ENCODE measurements at places on chromosomes 4 and X.

DNA sequence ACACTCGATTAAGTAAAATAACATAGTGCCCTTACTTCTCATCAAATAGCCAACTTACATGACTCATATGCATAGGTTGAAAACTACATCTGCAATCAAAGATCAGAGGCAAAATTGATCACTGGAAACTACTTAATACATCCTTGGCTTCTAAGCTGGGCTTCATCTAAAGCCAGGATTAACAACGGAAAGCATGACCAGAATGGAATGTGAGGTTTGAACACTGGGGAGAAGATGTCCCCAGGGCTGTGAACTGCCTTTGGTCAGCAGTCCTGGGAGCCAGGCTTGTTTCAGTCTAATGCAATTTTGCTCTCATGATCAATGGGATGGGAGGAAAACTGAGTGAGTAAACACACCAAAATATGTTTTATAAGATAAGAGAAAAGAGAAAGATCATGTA, 192.5 kb upstream of the TTC29 start:
- DNase-seq, result no peak

- DNase-seq, result no peak
These were observed 321.6 kb upstream of the PCDH10 start for GRCh38 chr4:132827522-132827921.

- no peak for DNase-seq
These were observed 442.9 kb downstream of the MID1IP1 start for GRCh38 chrX:39244147-39244546.

DNA sequence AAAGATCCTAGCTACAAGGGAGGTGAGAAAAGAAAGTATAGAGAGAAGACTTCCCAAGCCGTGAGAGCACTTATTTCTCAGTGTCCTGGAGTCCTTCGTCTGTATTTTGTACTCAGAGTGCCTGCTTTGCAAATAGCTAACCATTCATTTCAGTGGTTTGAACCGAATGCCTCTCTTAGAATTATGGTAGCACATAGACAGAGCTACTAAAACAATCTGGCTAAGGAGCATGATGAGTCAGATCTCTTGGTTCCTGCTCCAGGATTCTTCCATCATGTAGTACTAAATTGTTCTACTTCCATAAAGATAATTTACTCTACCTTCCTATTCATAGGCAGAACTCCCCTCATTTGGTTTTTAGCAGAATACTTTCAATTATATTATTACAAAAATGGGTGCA, 946.6 kb downstream of the STIM2 start:
- no peak for DNase-seq

DNA sequence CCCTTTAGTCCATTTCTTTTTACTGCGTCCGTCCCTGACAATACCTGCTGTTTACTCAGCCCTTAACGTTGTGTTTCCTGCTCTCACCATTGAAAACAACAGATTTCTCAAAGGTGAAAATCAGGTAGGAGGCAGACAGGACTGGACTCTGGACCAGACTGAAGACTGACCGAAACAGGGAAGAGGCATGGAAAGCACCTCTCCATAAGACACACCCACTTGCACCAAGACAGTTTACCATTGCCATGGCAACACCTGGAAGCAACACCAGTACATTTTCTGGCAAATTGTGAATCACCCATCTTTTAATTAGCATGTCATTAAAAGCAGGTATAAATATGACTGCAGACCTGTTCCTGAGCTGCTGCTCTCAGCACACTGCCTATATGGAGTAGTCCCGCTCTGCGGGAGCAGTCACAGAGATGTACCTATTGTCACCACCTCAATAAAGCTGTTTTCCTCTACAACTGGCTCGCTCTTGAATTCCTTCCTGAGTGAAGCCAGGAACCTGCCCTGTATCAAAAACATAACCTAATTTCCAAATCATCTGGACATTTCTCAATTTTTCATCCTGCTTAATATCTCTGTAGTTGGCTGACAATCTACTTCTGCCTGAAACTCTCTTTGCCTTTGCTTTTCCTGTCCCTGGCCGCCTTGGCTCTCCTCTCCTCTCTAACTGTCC, 117.0 kb downstream of the RNF150 start:
- DNase-seq, result no peak

- no peak for DNase-seq
These were observed 16.4 kb downstream of the TMEM31 start for GRCh38 chrX:103727115-103727514.

GRCh38 chrX:103310555-103311398, at the start of gene BEX2:
TSS of gene BEX2 (minus strand) at chrX:103310990. CDS start at chrX:103309976, 1,014 bp downstream.
- DNase-seq, result no peak

DNA sequence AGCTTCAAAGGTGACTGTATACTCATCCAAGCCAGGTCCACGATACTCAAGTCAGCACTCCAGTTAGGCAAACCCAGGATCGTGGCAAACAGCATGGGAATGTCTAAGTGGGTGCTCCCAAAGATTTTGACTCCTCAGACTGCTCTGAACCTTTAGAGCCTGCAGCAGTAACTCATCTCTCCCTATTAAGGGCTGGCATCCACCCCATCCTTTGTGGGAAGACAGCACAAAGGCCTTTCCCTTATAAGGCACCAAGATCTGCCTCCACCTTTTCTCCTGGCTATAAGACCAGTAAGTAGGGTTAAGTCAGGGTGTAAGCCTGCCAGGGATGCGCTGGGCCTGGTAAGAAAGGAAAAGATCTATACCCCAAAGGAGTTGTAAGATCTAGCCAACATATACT, 23.6 kb upstream of the SLC25A43 start:
- no peak for DNase-seq

DNA sequence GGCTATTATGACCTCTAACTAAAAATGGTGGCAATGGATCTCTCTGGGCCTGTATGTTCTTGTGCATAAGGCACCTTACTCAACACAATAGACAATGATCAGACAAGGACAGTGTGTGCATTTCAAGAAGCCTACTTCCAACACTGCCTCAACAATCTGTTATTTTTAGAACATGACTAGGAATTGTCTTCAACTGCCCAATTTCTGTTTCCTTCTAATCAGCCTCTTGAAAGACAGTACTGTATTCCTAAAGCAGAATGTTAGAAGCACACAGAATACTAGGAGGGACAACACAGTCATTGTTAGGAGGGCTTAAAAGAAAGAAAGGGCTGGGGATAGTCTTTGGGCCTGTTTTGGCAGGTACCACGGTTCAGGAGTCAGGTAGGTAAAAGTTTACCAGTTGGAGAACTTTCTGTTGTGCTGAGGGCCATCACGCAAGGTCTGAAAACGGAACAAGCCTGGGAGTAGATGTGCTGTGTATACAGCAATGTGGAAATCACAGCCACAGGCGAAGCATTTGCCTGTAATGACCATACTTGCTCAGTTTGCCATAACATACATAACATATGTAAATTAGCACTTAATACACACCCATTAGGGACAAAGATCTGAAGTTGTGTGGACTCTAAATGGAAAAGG, 100.8 kb upstream of the ATXN3L start:
- DNase-seq, result no peak

DNA sequence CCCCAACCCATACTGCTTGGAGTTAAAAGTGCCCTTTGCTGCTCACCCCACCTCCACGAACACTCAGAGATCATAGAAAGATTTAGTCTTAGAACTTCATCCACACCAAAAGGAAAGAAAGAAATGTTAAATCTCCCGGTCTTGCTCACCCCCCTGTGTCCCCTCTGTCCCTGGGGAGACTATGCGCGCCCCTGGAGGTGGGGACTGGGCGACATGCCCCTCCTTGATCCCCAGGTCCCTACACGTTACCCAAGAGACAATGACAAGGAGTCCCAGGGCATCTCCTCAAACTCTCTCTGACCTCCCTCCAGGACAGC, 620 bp downstream of the ITM2A start:
- DNase-seq, result no peak

GRCh38 chr4:19494961-19495360, 756.7 kb upstream of the SLIT2 start:
- no peak for DNase-seq

- no peak for DNase-seq
These were observed 165.1 kb upstream of the TTC29 start for GRCh38 chr4:147110473-147111367.

- no peak for DNase-seq
These were observed 1081.8 kb upstream of the GRID2 start for GRCh38 chr4:91222014-91222413.

DNA sequence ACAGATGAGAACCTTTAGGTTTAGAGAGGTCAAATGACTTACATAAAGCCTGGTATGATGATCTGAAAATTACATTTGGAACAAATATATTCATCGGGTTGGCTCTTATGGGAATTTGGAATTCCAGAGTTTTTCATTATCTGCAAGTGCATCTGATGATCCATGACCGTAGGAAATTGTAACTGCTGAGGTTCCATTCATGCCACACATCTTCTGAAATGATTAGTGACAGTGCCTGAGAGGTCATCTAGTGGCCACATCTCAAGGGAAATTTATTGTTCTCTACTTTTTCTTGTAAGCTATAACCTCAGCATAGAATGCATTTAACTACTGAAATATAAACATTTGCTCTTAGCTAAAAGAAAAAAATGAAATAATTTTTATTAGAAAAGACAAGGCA, 105.8 kb upstream of the NWD2 start:
- no peak for DNase-seq
